Activated CD8-positive, alpha-beta memory T cell treated with anti-CD3 and anti-CD28 coated beads for 4 hours (primary cell): ENCODE measurements at places on chromosomes 2 and 18.

GRCh38 chr2:187826023-187826422 is 271.8 kb upstream of the TFPI start:
- DNase-seq, result no peak

DNA sequence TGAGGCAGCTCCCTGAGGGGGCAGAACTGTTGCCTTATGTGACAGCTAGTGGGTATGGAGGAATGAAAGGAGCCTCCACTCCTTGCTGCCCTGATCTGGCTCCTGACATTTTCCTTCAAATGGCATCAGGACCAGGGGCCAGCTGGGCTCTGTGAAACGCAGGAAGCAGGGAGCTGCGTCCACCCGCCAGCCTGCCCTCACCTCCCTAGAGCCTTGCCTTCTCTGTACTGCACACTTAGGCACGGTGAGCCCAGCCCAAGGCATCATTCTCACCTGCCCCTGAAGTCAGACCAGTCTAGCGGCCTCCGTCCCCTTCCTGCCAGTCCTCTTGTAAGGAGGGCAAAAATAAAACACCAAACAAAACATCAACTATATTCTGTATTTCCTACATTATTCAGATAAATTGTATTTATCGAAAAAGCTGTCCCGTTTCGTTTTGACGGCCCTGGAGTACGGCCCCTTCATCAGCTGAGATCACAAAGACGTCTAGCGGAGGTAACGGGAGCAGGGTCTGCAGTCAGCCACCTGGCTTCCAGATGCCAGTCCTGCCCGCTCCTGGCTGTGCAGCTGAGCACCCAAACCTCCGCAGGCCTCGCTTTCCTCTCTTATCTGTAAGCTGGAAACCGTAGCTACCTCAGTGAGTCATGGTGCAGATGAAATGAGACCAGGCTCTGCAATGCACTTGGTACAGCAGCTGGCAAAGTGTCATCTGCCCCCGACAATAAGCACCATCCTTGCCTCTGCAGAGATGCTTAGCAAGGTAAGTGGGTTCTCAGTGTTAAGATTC is 6.9 kb upstream of the CTDP1 start:
- DNase-seq, result no peak

DNA sequence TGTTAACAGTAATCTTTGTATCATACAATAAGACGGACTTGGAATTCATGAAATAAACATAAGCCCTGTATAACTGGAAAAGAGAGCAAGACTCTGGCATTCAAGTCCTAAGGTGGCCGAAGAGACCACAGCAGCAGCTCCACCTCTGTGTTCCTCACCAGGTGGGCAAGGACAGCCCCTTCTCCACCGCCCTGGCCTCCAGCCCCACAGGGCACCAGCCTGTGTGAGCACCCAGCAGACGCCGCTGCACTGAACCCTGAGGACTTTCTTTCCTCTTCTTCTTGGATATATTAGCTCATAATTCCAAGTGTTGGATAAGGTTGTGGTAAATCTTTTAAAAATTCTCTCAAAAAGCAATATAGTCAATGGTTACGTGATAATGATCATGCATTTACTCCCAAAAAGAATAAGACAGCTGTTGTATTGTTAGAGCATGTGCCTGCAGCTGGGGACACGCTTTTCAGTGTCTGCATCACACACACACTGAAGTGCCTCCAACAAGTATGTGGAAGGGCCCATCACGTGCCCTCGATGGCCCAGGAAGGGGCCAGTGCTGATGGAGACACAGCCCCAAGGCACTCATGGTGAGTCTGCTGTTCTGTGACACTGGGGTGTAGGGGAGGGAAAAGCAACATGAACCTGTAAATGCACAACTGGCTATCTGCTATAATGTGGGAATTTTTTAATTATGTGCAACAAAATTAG is 26.8 kb downstream of the FAM178B start:
- DNase-seq, result no peak

- no peak for DNase-seq
Measured at GRCh38 chr2:236859908-236860307, 225.8 kb upstream of the COPS8 start.

DNA sequence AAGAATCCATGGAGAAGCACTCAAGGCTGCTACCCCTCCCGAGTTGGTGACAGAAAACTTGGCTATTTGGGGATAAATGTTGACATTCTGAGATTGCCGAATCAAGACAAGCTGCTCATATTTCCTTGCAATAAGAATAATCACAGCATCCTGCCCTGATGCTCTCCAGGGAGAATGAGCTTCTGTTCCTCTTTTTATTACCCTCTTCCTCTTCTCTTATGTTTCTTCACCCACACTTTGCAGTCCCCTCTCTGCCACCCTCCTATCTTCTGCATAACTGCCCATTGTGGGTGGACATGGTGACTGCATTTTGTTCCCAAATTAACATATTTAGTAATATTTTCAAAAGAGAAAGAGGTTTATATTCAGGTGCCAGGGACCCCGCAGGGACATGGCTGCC is 11.9 kb upstream of the MSGN1 start:
- DNase-seq, result no peak

DNA sequence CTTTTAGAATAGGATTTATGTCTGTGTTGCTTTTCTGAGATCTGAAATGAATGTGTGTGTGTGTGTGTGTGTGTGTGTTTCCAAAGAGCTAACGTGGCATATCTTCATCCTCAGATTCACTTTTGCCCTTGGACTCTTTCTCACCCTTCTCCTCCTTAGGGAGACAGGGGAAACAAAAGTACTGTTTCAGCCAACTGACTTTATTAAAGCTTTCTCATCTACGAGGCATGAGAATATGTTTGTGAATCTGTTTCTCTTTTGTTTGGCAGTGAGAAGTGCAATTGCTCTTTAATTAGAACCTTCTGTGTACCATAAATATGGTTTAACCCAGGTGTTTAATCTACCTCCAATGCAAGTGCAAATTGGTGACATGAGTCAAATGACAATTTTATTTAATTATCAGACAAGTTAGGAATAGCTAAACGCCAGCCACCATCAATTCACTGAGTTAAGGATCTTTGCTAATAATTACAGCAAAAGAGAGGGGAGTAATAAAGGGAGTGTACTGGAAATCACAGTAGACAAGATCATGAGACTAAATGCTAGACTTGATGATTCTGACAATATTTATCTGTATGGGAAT is 186.4 kb upstream of the COL3A1 start:
- DNase-seq, result no peak

GRCh38 chr2:149727927-149728326 is 140.4 kb upstream of the MMADHC start:
- DNase-seq, result no peak

DNA sequence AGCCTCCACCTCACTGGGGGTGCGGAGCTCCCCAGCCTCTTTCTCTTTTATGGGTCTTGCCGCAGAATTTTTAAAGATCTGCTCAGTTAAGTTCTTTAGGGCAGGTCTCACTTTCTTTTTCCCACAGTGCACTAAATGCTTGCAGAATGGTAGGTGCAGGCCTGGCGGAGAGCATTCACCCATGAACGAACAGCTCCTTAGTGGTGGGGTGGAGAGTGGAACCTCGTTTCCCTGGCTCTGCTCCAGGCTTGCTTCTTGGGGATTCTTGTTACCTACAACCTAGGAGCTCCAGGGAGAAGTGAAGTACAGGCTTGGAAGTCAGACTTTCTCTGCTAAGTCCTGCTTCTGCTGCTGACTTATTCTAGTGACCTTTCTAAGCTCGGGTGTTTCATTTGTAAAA is 70.3 kb upstream of the PXDN start:
- no peak for DNase-seq

DNA sequence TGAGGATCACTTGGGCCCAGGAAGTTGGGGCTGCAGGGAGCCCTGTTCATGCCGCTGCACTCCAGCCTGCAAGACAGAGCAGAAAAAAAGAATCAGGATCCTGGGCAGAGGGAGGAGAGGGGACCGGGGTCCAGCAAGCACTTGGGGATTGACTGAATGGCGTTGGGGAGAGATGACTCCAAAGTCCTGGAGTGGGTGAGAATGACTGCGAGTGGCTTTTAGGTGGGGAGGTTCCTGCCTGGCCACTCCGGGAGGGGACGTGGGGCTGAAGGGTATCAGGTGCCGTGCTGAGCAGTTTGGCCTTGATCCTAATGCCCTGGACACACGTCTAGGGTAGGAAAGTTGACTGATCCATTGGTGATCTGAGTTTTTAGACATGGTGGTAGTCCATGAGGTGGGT is 3.5 kb upstream of the NFATC1 start:
- no peak for DNase-seq

DNA sequence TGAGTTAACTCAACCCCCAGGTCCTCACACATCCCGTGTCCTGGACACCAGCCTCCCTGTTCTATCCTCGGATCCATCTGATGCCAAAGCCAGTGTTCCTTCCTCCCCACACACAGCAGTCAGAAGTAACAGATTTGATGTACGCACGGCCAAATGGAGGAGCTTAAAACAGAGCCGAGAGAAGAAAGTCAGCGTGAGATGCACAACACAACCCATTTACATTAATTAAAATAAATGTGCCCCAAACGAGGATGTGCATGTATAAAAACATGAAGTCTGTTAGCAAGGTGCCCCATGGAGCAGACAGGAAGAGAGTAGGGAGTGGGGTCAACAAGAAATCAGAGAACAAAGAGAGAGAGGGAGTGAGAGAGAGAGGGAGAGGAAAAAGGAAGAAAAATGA is 191.2 kb downstream of the HAUS1 start:
- no peak for DNase-seq

DNA sequence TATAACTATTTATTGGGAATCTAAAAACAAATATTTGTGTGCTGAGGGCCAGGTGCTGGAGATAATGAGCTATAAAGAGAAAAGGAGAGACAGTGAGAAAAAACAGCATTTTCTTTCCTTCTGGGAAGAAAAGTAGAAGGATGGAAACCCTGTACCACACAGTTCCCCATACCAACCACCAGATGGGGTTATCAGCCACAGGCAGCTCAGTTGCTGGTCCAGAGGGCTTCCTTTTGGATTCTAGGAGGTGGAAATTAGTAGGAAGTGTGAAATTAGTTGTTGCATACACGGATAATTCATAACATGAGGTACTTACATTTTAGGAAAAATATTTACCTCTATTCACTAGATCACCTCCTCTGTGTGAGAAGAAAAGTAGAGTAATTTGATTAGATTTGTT is 237.0 kb upstream of the FOSL2 start:
- no peak for DNase-seq

- no peak for DNase-seq
Measured at GRCh38 chr18:69447886-69448285, 47.2 kb downstream of the DOK6 start.

- DNase-seq, result peak; percentile 20
Measured at GRCh38 chr2:136305517-136306192, 187.7 kb upstream of the CXCR4 start.

DNA sequence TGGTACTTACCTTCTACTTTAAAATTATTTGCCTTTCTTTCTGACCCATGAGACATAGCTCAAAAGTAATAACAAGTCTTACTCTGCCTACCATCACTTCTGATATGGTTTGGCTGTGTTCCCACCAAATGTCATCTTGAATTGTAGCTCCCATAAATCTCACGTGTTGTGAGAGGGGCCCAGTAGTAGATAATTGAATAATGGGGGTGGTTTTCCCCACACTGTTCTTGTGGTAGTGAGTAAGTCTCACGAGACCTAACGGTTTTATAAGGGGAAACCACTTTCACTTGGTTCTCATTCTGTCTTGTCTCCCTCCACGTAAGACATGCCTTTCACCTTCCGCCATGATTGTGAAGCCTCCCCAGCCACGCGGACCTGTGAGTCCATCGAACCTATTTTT is 47.5 kb downstream of the GALNT3 start:
- no peak for DNase-seq

DNA sequence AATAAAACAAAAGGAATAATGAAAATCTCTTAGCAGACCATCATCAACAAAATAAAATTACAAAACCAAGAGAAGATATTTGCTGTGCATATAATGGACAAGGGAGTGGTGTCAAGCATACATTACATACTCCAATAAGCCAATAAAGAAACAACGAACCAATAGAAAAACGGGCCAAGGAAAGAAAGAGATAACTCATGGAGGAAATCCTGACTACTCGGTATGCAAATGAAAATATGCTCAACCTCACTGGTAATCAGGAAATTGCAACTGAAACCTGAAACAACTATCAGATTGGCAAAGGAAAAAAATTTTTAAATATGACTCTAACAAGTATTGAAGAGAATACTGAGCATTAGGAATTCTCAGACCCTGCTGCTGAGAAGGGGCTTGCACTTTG is 84.7 kb downstream of the BCL2 start:
- DNase-seq, result no peak

GRCh38 chr2:204738721-204739120 is 193.4 kb downstream of the PARD3B start:
- no peak for DNase-seq

DNA sequence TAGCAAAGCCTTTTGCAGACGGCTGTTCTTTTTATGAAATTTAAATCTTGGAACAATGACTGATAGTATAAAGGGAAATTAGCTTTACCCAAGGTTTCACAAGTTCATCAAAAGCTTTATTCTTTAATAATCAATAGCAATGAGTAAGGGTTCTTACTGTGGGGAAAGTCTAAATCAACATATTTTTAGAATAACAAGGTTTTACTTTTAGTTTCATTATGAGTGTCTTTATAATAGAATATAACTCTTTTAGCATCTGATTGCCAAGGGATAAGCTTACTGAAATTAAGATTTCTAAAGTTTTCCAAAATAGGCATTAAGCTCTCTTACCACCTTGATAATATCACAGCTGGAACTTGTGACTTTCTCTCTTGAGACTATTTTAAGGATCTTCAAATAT is 1489.7 kb downstream of the LRP1B start:
- no peak for DNase-seq

DNA sequence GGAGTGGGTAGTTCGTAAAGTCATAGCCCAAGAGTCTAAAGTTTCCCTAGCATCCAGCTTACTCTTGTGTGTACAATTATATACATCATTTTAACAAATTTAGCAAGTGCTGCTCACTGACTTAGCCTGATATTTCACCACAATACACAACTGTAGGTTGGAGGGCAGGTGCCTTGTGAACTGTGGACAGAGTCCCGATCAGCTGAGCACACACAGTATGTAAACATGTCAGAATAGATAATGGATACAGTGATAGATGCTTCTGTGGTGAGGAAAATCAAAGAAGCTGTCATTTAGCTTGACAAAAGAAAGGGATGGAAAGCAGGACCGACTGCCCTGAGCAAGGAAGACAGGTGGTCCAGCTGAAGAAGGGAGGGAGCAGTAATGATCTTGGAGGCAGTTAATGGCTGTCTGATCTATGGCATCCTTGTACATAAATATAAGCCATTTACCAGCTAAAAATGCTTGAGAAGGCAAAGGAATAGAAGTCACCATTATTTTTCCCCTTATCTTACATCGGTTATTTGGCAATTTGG is 372.8 kb upstream of the UBE2E3 start:
- DNase-seq, result no peak

DNA sequence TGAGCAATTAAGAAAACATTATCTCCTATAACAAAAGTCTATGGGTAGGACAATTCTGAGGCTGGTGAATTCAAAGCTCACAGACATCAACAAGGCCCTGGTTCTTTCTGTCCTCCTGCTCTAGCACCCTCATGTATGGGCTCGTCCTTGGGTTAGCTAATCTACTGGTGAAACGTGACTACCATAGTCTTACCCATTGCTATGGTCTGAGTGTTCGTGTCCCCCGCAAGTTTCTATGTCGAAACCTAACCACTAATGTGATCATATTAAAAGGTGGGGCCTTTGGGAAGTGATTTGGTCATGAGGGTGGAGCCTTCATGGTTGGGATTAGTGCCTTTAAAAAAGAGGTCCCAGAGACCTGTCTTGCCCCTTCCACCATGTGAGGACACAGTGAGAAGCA is 564.7 kb downstream of the TNS1 start:
- DNase-seq, result no peak

GRCh38 chr18:8705238-8705960 is at the start of gene MTCL1:
TSS of gene MTCL1 (plus strand) at chr18:8705556. CDS start at chr18:8705661, 105 bp downstream.
- DNase-seq, result no peak

GRCh38 chr18:62828091-62828640 is 112.8 kb downstream of the PHLPP1 start:
- no peak for DNase-seq
